ENCODE measurements at places on chromosomes 16 and 17. TPM values are rescaled to one million over a fixed set of nuclear protein-coding genes. Genes with fewer than 3 reads are reported as not detected.

Gene CSH1
- polyA plus RNA-seq = not detected

GRCh38 chr17:43562679-43563599 lies 16.8 kb upstream of the ETV4 start:
- DNase-seq = no peak

DNA sequence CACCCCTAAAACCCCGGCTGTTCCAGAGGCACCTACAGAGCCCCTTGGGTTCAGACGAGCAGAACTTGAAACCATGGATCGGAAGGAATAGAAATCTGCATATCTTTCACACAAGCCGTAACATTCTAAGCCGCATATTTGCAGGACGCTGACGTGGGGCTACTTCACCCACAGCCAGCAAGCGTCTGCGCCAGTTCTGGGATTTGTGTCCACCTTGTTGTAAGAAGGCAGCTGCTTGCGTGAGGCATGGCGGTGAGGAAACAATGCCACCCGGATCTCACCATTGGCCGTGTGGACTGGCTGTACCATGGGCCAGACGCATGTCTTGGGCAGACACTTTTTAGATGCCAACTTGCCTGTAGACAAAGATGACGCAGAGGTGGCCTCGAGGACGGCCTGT lies 34.5 kb downstream of the TNFRSF13B start:
- DNase-seq = no peak

GRCh38 chr17:76827736-76828135 lies 40.5 kb upstream of the MGAT5B start:
- DNase-seq = no peak

DNA sequence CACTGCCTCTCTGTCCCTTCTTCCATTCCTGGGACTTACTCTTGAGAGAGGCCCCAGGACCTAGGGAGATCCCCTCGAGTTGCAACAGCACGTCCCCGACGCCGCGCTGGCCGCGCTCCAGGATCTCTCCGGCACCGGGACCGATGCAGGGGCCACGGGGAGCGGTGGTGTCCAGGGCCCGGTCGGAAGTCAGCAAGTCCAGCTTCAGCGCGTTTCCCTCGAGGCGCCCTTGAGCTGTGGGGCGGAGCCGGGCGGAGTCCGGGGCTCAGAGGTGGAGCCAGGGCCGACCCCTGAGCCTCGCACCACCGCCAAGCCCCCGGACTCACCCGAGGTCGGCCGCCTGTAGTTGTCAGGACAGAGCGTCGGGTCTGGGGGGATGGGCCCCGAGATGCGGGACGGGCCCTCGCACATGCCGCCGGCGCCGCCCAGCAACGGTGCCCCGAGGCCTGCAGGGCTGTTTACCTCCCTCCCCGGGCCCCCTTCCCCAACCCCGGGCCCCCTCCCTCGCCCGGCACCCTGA lies 458 bp downstream of the ENKD1 start:
- no peak for DNase-seq

DNA sequence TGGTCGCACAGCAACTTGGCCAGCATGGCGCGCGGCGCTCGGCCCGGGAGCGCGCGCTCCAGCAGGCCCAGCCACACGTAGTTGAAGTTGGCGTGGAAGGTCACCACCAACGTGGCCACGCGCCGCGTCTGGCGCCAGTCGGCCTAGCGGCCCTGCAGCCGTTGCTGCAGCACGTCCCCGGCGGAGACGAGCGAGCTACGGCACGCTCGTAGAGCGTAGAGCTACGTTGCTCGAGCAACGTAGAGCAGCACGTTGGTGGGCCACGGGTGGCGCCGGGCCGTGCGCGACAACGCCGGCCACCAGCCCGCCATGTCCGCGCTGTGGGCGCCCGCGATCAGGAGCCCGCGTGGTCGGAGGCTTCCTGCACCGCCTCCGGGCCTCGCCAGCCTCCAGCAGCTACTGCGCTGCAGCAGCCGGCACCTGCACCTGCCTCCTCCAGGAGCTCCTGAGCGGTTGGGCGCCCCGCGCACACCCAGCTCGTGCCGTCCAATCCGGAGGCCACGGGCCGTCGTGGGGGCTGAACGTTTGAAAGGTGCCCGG lies 13.4 kb upstream of the SULT1A1 start:
- DNase-seq = peak; percentile 26

Measured in naive B cell (primary cell).